ENCODE measurements at places on chromosomes 13 and 19.

- DNase-seq, result no peak
These were observed 273.8 kb downstream of the LIG4 start for GRCh38 chr13:107941345-107942029.

DNA sequence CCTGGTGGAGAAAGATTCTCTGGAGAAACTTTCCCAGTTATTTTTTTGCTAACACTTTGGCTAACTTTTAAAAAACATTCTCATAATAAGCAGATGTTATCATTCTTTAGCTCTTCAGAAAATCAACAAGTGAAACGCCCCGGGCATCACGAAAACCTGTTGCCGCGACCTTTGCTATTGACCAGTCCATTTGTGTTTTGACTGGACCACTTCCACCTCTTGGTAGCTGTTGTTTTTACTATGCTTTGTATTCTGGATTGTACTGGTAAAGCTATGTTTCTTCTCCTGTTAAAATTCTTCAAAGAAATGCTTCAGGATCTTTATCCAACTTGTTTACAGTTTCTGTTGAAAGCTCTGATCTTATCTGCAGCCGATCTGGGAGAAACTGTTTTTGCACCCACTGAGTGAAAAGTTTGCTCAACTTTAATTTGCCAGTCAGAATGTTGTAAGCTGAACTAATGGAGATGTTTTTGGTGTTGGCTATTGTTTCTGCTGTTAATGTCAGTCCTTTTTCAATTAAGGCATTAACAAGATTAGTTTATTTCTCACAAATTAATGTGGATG is 23.3 kb downstream of the UFM1 start:
- no peak for DNase-seq

- no peak for DNase-seq
These were observed 30.8 kb downstream of the DNAJC3 start for GRCh38 chr13:95707442-95708390.

GRCh38 chr19:5074830-5075394 is 106.0 kb downstream of the KDM4B start:
- no peak for DNase-seq

DNA sequence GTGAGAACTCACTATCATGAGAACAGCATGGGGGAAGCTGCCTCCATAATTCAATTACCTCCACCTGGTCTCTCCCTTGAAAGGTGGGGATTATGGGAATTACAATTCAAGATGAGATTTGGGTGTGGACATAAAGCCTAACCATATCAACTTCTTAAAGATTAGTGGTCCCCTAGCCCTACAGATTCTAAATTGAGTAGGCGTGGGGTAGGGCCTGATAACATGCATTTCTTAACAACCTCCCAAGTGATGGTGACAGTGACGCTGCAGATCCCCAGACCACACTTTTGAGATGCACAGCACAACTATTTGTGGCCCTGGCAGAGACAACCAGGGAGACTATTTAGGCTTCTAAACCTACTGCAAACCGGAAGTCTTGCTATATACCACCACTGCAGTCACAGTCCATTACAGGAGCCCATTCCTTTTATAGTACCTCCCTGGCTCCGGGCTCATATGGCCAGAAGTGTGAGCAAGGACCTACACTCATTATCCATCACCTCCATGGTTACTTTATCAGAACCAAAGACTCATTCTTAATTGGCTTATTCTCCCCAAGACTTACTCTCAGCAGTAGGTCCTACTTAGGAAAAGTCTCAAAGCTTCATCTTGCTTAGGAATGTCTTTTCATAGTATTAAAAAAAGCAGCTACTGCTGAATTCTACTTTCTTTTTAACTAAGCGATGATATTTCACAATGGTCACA is 2.1 kb upstream of the DPY19L3 start:
- DNase-seq, result no peak

GRCh38 chr19:22528956-22529355 is 105.2 kb upstream of the ZNF492 start:
- DNase-seq, result no peak

GRCh38 chr13:27113436-27113835 is 58.2 kb downstream of the USP12 start:
- no peak for DNase-seq

GRCh38 chr13:90415902-90416301 is 931.6 kb upstream of the MIR17HG start:
- no peak for DNase-seq

- peak; percentile 49 for DNase-seq
These were observed 4.5 kb upstream of the RAB3A start for GRCh38 chr19:18208098-18208951.

- no peak for DNase-seq
These were observed 12.3 kb upstream of the CXCL17 start for GRCh38 chr19:42455086-42455485.

DNA sequence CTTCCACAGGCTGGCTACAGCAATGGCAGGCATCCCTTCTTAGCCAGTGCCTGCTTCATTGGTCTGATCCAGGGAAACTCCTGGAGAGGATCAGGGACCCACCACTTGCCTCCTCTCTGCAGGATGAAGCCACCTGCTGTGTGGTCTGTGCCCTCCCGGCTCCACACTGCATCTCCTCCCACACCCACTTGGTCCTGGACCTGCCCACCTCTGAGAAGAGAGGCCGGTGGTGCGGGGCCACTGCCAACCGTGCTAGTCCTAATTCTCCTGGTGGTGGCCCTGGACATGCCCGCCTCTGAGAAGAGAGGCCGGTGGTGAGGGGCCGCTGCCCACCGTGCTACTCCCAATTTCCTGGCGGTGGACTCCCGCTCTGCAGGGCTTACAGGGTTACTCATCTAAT is 98.8 kb downstream of the COL4A1 start:
- DNase-seq, result no peak

DNA sequence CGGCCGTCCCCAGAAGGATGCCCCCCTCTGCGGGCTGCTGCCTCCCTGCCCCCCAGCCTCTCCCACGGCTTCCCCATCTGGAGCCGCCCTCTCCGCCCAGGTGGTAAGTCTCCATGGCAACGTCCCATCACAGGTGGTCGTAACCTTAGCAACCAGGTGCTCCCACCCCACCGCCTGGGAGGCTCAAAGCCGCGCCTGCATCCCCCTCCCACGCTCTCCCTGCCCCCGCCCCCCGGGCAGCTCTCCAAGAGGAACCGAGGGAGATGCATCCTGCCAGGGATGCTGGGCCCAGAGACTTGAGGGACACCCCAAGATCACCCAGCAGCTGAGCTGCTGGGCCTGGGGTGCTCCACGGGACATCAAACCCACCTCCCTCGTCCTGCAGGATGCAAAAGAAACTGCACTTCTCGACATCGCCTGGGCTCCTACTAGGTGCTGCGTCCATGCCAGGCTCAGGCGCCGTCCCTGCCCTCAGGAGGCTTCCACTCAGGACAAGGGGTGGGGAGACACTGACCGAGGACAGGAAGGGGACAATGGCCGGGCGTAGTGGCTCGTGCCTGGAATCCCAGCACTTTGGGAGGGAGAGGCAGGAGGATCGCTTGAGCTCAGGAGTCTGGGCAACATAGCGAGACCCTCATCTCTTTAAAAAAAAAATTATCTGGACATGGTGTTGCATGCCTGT is 5.0 kb upstream of the LINGO3 start:
- no peak for DNase-seq

GRCh38 chr13:99987154-99988019 is 5.8 kb downstream of the ZIC2 start:
- DNase-seq, result no peak

DNA sequence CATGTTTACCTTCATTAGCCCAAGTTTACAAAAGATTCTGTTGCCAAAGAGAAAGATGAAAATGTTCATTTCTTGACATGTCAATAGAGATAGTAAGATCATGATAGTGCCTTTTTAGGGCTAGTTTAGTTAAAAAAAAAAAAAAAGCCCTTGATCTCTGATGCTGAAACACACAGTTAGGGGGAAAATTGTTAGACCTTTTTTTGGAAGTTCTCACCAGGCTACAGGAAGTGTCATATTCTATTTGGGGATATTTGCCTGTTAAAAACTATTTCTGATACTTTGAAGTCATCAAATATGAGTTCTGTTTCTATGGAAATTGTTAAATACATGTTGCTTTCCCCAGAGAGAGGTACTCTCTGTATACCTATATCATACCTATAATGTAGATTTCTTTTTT is 21.6 kb downstream of the SLAIN1 start:
- DNase-seq, result no peak

- DNase-seq, result no peak
These were observed 134.4 kb downstream of the KL start for GRCh38 chr13:33150662-33151061.

GRCh38 chr19:55593096-55593772 is 6.1 kb downstream of the FIZ1 start:
- DNase-seq, result no peak

DNA sequence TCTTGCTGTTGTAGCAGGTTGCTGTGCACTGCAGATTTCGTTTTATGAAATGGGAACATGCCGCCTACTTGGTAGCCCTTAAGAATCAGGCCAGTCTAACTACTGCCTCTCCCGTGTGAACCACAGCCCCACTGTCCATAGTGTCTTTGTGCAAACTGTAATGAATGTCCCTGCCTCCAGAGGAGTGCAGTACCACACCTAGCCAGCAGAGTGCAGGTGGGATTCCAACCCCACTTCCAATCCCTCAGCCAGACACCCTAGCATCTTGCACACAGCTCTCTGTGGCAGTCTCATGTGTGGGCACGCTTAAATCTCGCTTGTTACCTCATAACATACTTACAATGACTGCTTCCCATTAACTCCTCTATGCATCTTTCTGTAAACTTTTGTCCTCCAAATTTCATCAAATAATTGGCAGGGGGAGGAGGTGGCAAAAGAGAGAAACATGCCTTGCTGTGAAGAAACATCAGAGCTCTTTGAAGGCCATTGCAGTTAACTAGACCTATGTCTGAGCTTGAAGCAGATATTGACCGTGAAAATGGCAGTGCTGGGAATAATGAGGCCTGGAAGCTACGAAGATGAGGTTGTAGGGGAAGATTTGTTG is 47.2 kb downstream of the ZAR1L start:
- no peak for DNase-seq

DNA sequence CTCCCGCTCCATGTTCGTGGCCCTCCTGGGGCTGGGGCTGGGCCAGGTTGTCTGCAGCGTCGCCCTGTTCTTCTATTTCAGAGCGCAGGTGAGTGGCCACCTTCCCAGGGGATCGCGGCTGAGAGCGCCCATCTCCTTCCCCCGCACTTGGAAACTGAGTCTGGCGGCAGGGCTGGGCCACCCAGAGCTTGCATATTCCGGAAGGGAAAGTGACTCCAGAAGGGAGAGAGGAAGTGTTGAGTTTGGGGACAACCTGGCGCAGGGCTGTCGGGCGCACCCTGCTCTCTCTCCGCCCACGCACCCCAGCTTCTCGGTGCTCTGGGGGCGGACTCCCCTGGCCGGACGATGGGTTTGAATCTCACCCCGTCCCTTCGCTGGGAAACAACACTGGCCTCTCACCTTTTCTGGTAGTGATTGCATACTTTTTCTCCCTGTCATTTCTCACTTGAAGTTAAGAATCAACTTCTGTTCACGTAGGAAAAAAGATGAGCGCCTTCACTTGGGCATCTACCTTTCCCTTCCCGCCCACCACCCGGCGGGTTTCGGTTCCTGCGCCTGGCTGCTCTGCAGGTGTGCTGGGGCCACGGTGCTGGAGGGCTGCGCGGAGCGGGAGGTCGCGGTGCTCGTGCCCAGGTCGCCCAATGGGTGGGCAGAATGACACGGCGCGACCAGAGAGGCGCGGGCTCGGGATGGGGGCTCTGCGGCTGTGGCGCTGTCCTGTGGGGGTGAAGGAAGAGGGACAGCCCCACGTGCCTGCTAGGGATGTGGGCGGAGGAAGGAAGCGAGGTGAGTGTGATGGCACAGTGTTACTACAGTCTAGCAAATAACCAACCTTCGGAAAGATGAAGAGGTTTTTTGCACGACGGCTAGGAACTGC is 721 bp downstream of the TNFSF11 start:
- no peak for DNase-seq

- DNase-seq, result no peak
These were observed 772.9 kb upstream of the SLITRK6 start for GRCh38 chr13:86572115-86572514.

- no peak for DNase-seq
These were observed 34.4 kb upstream of the SIN3B start for GRCh38 chr19:16794456-16795441.

DNA sequence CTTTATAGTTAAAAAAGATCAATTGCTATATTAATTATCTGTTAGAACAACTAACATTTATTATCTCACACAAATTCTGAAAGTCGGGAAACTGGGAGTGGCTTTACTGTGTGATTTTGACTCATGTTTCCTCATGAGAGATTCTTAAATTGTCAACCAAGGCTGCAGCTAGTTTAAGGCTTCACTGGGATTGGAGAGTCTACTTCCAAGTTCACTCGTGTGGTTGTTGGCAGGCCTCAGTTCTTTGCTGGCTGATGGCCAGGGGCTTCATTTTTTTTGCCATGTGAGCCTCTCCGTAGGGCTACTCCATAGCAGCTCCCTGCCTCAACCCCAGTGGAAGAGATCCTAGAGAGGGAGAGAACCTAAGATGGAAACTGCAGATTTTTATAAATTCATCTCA is 24.5 kb upstream of the LPAR6 start:
- no peak for DNase-seq

DNA sequence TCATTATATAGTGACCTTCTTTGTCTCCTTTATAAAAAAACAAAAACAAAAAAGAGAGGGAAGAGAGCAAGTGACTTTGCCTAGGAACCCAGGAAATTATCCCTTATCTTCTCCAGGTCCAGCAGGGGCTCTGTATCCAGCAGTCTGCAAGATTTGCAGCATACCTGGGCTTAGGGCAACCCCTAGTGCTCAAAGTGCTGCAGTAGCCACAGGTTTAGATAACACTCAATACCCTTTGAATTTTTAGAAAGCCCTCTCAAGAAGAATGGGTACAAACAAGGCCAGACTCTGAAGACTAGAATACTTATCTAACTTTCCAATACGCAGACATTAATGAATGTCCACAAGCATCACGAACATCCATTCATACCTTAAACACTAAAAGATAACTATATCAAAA is 43.2 kb downstream of the CCNA1 start:
- DNase-seq, result no peak

DNA sequence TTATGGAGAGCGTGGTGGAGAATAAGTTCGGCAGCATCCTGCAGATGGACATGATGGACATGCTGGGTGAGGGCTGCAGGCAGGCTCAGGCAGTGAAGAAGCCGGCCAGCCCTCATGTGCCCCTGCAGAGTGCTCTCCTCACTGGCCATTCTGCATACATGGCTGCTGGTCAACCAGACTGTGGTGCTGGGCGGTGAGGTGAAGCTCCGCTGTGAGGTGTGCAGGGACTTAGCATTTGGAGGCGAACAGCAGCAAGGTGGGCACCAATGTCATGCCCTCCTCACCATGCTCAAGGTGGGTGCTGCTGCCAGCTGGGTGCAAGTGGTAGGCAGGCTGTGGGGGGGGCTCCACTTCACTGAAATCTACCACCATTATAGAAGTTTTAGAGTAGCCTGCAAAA is 5.7 kb upstream of the ZNF492 start:
- no peak for DNase-seq

- DNase-seq, result no peak
These were observed 2700.2 kb downstream of the PCDH9 start for GRCh38 chr13:64529874-64530485.

GRCh38 chr13:41383386-41383785 is 72.3 kb downstream of the NAA16 start:
- no peak for DNase-seq

All from SHP77 (cell line).